ENCODE measurements at places on chromosomes 13 and 19.
A peak's percentile ranks its signal among the peaks of the same experiment; 100 is the strongest.

- DNase-seq, result no peak
Measured at GRCh38 chr13:69324090-69324886, 783.3 kb upstream of the ATXN8OS start.

DNA sequence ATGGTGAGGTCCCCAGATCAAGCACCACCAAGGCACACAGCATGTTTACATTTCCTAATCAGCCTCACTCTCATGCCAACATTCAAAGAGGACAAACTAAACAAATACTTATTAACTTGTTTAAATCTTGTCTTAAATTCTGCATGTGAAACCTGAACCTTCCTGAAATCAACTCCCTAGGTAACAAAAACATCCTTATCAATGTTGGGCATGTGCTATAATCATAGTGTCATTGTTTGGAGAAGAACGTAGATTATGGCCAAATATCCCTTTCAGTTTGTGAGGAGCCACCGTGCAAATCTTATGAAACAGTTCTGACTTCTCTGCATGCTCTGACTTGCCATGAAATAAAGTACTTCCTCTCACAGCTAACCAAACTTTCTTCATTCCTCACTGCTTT lies 123.8 kb downstream of the NDFIP2 start:
- DNase-seq, result no peak

DNA sequence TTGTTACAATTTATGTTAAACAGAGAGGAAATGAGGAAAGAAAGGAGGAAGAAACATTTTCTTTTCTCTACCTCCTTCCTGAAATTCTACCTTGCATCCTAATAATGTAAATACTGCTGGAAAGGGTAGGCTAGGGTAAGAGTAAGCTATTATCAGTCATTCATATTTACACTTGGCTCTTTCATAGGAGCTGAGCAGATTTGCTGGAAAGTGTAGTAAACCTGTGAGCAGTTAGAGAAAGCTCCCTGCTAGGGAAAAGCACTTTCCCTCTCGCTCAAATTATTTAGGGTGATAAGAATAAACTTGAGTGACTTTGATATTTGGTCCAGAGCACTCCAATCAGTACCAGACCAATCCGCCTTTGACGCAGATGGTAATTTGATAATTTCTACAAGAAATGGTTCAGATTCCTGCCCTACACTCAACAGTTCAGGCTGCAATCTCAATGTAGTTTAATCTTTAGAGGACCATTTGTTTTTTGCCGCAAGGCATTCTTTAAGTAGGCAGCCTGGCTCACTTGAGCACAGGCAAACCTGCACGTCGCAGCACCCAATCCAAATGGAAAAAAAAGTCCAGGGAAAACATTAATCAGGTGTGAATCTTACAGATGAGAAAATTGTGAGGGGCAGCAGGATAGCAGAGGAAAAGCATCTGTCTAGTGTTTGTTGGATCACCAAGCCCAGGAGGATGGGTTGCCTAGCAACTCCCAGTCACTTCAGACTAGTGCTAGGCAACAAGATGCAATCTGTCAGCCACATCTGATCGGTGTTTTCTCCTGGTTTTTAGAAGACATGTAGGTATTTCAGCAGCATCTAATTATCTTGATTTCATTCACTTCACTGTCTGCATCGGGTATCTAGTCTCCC lies 68.6 kb upstream of the KL start:
- no peak for DNase-seq

GRCh38 chr19:31504221-31504620 lies 155.0 kb upstream of the TSHZ3 start:
- DNase-seq, result no peak

DNA sequence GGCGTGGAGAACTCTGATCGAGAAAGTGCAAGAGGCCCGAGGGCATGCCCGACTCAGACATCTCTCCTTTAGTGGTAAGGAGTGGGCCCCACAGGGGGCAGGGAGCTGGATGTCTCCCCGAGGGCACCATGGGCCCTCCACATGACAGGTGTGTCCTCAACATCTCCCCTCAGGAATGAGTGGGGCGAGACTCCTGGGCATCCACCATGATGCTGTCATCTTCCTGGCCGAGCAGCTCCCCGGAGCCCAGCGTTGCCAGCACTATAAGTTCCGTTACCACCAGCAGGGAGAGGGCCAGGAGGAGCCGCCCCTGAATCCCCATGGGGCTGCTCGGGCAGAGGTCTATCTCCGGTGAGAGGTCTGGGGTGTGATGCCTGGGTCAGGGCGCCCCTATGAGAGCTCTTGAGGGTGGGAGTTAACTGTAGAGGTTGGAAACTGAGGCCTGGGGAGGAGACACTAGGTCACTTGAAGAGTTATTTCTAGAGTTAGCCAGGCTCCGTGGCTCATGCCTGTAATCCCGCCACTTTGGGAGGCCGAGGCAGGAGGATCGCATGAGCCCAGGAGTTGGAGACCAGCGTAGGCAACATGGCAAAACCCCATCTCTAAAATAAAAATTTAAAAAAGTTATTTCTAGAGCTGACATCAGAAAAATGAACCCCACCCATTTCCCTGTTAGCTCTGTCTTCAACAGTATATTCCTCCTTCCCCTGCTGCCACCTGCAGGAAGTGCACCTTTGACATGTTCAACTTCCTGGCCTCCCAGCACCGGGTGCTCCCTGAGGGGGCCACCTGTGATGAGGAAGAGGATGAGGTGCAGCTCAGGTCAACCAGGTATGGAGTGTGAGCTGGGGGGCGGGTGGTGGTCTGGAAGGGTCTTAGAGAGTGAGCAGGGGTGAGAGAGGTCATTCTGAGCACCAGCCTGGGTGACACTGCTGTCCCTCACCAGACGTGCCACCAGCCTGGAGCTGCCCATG lies 5.1 kb downstream of the IGFLR1 start:
- no peak for DNase-seq

- DNase-seq, result no peak
Measured at GRCh38 chr13:112343591-112343990, 32.6 kb upstream of the SPACA7 start.

DNA sequence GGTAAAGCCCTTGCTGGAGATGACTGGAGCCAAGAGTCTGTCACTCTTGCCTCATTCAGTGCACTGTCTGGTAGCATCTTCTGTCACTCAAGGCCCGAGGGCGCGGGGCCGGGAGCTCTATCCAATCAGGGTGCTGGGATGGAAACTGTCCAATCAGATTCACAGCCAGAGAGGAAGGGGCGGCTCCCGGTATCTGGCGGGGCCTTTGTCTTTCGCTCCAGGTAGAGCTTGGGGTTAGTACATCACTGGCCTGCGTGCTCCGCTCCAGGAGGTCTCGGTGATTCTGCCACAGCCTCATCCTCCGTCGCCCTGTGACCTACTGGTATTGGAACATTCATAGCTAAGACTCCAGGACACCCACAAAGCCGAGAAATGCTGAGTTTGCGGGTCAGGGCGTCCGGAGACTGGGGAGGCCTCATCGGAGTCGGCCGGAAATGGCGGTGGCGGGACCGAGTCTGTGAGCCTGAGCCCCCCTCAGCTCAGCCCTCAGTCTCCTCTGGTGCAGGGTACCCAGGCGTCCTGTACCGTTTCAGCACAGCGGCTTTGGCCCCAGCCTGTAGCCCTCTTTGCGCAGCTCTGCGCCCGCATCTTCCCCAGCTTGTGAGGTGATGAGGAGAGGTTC lies 20.6 kb upstream of the ZNF430 start:
- DNase-seq, result peak; percentile 98

- DNase-seq, result peak; percentile 33
Measured at GRCh38 chr19:5271145-5271544, 69.5 kb downstream of the PTPRS start.

GRCh38 chr19:33374236-33374714 lies 766 bp downstream of the CEBPG start:
- peak; percentile 29 for DNase-seq

GRCh38 chr13:40452038-40452666 lies 214.3 kb downstream of the FOXO1 start:
- DNase-seq, result no peak

GRCh38 chr19:46660551-46661019 lies 397 bp downstream of the DACT3 start:
- peak; percentile 28 for DNase-seq

DNA sequence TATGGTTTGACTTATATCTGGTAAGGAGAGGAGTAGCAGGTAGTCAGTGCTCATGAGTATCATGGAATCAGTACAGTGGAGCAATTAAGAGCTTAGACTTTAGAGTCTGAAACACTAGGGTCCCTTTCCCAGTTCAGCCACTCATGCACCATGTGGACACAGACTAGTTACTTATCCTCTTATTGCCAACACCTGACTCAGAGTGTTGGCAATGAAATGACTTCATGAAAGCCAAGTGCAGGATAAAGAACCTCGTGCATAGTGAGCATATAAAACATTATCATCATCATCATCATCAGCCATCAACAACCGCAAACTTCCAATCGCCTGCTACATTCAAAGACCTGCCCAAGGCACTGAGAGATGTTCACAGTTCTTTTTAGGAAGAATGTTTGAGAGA lies 164.2 kb downstream of the FOXO1 start:
- DNase-seq, result no peak

DNA sequence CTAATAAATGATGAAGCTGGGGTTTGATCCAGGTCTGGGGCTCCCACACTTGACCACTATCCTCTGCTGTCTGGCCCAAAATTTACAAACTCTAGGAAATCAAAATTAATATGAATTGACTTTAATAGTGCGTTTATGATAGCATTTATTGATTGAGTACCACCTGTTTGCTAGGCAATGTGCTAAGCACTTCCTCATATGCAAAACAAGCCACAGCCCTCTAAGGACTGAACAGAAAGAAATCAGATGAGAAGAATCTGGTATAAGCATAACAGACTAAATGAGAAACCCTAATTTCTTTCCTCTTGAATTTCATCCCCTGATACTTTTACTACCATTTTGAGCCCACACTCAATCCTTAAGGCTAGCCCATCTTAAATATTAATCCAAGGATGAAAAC lies 6.6 kb upstream of the MLNR start:
- DNase-seq, result no peak

DNA sequence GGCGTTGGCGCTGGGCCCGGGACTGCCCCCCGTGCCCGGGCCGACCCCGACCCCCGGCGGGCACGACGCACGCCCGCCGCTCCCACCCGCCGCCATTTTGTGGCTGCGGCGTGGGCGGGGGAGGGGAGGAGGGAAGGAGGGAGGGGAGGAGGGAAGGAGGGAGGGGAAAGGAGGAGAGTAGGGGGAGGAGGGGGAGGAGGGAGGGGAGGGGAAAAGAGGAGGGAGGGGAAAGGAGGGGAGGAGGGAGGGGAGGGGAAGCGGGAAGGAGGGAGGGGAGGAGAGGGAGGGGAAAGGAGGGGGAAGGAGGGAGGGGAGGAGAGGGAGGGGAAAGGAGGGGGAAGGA lies at the start of gene BTBD2:
BTBD2 (minus strand) TSS at position 107 of the 343 bp plus-strand sequence; CDS start at position 96, 11 bp downstream.
- DNase-seq, result no peak

DNA sequence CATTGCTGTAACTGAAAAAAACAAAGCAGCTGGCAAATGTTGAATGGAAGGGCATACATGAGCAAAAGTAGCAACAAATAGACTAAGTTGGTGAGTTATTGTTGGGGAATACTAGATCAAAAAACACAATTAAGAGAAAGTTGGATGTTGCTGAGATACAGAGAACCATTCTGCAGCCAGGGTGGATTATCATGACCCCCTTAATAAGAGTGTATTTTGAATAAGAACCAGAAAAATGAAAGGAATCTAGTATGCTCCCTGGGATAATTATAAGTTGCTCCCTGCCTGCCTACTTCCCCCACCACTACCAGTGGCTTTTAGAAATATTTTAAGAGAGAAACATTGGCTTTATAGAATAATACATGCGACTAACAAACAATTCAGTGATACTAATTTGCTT lies 14.5 kb upstream of the TRPC4 start:
- DNase-seq, result no peak

DNA sequence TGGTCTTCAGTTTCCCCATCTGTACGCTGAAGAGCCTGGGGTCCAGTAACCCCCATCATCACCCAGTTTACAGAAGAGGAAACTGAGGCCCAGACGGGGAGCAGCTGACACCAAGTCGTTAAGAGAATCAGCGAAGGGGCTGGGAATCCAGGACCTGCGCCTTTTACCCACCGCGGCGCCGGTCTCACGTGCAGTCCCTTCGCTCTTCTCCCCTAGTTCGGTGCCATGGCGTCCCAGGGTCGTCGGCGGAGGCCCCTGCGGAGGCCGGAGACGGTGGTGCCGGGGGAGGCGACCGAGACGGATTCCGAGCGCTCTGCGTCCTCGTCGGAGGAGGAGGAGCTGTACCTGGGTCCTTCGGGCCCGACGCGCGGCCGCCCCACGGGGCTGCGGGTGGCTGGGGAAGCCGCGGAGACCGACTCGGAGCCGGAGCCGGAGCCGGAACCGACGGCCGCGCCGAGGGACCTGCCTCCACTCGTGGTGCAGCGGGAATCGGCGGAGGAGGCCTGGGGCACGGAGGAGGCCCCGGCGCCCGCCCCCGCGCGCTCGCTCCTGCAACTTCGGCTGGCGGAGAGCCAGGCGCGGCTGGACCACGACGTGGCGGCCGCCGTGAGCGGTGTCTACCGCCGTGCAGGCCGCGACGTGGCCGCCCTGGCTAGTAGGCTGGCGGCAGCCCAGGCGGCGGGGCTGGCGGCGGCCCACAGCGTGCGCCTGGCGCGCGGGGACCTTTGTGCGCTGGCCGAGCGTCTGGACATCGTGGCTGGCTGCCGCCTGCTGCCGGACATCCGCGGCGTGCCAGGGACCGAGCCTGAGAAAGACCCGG lies 698 bp downstream of the BLOC1S3 start:
- no peak for DNase-seq

- no peak for DNase-seq
Measured at GRCh38 chr19:18317961-18318800, 4.7 kb downstream of the LSM4 start.

- no peak for DNase-seq
Measured at GRCh38 chr13:38213314-38213713, 136.3 kb upstream of the UFM1 start.

- DNase-seq, result no peak
Measured at GRCh38 chr13:33119856-33120543, 103.8 kb downstream of the KL start.

DNA sequence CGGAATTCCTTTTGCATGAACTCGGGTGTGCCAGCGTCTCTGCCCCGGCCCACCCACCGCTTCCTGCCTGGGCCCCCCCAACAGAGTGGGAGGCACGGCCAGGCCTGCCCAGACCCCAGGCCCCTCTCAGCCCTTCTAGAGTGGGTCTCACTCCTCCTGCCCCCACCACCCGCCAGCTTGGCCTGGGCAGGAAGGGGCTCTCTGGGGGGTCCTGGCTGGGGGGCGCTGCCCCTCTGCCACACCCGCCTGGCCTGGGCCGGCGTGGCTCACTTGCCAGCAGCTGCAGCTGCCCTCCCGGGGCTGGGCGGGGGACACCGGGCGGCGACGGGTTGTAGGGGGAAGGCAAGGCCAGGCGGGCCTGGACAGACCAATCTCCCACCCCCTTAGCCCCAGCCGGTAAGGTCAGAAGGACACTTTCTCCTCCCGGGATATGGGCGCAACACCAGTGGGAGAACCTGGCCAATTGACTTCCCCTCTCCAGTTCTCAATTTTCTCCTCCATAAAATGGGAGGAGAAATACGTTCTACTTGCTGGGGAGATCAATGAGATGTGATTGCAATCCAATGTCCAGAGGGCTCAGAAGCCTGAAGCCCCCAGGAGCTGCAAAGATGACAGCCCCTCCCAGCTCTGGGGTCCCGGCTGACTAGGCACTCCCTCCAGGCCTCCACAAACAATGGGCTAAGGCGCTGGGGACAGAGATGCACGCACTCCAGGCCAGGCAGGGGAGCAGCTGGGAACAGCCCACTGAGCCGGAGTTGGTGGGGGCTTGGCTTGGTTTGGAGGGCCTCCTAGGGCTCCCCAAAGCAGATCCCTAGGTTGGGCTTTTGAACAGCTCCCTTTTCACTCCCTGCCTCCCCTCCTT lies 2.4 kb downstream of the CRLF1 start:
- DNase-seq, result no peak
